ENCODE measurements at places on chromosomes 12 and 14. TPM values are rescaled to one million over a fixed set of nuclear protein-coding genes. Genes with fewer than 3 reads are reported as not detected.

Gene ARID4A
- 42.2 TPM for total RNA-seq

DNA sequence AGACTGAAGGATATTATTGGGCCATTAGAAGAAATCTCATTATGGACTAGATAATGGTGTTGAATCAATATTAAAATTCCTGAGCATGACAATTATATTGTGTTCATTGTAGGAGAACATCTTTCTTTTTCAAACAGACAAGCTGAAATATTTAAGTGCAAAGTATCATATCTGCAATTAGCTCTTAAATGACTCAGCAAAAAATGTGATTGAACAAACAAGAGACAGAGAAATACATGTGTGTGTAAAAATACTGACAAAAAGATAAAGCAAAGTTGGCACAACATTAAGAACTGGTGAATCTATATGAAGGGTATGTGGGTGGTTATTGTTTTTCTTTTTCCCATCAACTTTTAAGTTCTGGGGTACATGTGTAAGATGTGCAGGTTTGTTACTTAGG lies 9.5 kb downstream of the CEP290 start:
- DNase-seq = no peak

DNA sequence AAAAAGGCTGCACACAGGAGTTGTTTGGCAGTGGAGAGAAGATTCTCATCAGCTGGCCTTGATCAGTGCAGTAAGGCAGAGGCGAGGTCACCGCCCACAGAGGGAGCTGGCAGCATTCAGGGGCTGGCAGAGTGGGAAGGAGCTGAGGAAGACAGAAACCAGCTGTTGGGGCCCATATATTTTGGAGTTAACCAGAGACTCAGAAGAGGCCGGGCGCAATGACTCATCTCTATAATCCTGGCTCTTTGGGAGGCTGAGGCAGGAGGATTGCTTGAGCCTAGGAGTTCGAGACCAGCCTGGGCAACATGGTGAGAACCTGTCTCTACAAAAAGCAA lies 17.7 kb downstream of the SMCO2 start:
- DNase-seq = no peak

Gene CELA1
- not detected for total RNA-seq

- DNase-seq = no peak
Measured at GRCh38 chr12:132095520-132096409, 48.4 kb downstream of the DDX51 start.

- no peak for DNase-seq
Measured at GRCh38 chr12:34335819-34336262, 313.5 kb downstream of the ALG10 start.

DNA sequence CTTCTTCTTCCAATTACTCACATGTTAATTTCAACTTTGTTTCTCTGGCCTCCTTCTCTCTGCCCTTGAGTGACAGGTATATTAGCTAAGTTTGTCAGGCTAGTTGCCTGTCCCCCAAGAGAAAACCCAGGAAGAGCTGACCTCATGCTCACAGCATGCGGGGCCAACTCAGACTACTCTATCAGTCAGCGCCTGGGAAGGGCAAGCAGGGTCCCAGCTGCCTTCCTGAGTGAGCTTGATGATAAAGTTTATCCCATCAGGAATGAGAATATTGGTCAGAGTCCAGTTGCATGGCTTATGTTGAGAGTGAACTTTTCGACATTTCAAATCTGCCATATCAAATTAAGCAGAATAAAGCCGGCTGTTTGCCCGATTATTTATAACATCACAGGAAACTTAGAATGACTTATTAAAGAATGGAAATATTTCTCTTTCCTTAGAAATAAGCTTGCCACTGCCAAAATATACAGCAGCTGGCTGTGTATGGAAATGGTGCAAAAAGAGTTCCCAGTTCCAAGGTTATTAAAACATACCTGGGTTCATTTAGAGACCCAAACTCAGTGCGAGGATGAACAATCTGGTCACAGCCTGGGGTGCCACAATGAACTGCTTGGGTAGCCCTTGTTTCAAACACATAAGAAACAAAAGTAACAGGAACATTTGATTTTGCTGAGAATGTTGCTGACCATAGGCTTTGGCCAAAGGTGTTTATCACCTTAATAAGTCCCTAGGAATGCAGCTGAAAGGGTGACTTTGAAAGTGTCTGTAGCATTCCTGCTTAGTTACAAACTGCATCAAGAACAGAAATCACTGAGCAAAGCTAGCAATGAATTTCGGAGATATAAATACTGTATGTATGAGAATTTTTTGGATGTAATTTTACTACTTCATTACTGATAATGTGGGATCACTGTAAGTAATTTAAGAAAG lies 1553.8 kb upstream of the FLRT2 start:
- DNase-seq = no peak

Gene ING4
- total RNA-seq = 53.2 TPM

DNA sequence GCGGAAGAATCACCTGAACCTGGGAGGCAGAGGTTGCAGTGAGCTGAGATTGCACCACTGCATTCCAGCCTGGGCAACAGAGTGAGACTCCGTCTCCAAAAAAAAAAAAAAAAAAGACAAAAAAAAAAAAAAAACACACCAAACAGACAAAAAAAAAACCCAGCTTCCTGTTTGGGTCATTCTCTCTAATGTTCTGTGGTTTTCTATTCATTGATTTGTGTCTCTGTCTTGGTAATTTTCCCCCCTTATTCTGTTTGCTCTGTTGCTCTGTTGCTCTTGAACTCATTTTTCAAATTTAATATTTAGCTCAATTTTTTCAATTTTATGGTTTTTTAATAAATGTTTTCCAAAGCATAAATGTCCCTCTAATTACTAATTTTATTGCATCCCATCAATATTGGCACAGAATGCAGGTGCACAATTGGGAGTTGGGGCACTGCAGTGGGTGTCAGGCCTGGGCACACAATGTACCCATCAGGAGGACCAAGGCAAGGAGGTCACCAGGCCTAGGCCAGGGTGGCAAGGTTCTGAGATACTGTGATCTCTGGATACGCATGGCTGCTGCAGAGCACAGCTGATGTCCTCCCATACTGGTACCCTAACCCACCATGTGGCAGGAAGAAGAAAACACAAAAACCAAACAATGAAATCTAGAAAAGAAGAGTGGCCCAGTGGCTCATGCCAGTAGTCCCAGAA lies 8.0 kb upstream of the GNPTAB start:
- no peak for DNase-seq

GRCh38 chr12:664779-665092 lies 1.5 kb upstream of the NINJ2 start:
- no peak for DNase-seq

DNA sequence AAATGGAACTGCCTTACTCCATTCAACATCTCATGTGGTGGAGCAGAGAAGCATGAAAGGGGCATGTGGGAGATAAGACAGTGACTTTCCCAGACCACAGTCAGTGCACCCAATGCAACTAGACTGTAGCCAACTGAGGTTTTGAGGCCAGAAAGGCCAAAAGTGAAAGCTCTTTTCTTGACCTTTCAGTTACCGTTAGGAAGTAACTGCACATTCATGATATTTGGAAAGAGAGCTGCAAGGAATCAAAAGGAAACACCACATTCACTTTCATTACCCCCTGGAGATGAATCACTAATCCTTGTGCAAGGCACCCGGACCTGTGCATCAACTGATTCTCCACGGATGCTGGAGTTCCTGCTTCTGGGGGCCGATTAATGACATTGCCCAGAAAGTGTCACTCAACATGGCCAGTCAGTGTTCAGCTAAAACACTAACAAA lies 72.9 kb upstream of the ELK3 start:
- DNase-seq = no peak

Gene KRT73
- 24.7 TPM for total RNA-seq

DNA sequence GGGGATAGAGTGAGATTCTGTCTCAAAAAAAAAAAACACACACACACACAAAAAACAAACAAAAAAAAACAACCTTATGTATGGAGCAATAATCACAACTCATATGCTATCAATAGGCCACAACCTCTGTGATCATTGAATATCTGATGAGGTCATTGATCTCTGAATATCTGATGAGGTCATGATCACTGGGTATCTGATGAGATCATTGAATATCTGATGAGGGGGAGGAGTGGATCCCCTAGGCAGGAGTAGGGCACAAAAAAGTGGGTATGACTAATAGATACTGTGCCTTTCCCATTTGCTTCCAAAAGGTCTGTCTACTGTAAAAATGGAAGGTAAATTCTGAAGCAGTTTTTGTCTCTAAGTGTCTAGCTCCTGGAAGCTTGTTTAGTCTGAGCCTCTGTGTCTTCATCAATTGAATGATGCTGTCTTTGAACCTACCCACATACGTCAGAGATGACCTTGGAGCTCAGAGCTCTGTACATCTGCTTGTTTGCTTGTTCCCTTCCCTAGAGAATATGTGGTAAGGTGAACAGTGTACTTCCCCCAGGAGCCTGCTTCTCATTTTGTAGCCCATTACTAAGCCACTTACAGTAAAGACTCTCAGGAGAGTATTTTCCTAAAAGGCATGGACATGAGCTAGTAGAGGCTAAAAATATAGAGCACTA lies 13.6 kb downstream of the PAH start:
- DNase-seq = no peak

DNA sequence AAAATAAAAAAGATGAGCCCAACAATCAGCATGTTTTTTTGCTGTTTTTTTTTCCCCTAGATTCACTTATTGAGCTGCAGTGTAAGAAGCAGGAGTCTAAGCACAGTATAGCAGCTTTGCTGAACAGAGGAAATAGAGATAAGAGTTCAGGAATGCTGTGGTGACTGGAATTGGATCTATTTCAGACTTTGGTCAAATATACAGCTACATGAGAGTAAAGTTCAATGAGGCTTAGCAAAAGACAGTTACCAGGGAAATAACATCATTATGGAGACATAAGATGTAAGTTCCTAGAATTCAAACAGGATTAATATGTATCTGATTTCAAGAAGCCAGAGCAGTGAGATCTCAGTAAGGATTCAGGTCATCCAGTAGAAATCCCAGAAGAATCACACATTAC lies 613.0 kb downstream of the RPS29 start:
- DNase-seq = no peak

Gene C14orf180
- total RNA-seq = 3.9 TPM

Gene INHBE
- total RNA-seq = not detected

- DNase-seq = peak; percentile 27
Measured at GRCh38 chr12:51920046-51920445, 12.7 kb downstream of the ACVRL1 start.

DNA sequence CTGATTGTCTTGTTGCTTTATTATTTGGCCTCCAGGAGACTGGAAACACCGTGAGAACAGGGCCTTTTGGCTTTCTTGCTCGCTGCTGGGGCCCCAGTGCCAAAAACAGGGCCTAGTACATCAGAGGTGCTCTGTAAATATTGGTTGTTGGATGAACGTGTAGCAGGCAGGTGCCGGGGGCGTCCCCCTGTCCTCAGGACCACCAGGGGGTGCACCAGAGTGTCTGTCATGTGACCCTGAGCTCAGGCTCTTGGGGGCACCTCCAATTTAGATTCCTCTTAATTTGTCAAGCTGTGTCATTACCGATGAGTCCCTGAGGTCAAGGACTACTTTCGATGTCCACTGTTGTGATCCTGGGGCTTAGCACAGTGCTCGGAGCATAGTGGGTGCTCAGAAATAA lies 87.1 kb downstream of the ACACB start:
- no peak for DNase-seq

Gene NTN4
- total RNA-seq = 10.1 TPM

- DNase-seq = no peak
Measured at GRCh38 chr12:115199831-115200230, 515.9 kb upstream of the TBX3 start.

Gene BRAP
- total RNA-seq = 15.8 TPM

DNA sequence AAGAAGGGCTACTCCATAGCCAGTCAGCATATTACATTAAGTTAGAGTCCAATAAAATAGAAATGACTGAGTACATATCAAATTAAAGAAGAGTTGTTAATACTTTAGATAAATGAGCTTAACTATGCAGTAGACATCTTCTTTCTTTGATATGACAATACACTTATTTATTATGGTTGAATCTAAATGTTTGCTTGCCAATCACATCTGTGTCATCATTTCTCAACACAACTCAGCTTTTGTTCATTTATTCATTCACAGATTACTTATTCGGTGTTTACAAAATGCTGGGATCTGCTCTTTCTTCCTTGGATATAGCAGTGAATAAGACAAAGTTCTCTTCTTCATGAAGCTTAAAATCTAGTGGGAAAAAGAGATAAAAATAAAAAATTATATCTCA lies 614.6 kb upstream of the ATP2B1 start:
- no peak for DNase-seq

Gene AQP6
- not detected for total RNA-seq

- DNase-seq = no peak
Measured at GRCh38 chr12:69252033-69252432, 12.7 kb downstream of the CPSF6 start.

- no peak for DNase-seq
Measured at GRCh38 chr12:41745593-41745992, 399.1 kb downstream of the GXYLT1 start.

Gene WIF1
- 3.0 TPM for total RNA-seq

DNA sequence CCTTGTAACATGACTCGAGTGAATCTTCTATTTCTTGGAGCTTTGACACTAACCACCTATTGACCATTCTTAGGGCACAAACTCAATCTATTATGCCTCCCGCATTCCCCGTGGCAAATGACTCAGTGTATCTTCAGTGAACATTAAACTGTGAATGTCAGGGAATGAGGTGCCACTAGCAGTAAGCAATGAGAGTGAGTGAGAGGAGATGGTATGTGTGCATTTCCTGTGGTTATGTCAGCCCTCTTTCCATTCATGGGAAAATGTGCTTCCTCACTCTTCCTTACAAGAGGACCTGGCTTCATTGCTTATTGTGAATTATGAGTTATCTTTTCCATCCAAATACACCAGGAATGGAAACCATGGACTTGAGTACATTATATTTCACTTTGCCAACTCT lies 229.2 kb downstream of the EMP1 start:
- DNase-seq = no peak

- no peak for DNase-seq
Measured at GRCh38 chr14:52801014-52801712, 9.8 kb upstream of the GNPNAT1 start.

Gene NTF3
- 2.9 TPM for total RNA-seq

DNA sequence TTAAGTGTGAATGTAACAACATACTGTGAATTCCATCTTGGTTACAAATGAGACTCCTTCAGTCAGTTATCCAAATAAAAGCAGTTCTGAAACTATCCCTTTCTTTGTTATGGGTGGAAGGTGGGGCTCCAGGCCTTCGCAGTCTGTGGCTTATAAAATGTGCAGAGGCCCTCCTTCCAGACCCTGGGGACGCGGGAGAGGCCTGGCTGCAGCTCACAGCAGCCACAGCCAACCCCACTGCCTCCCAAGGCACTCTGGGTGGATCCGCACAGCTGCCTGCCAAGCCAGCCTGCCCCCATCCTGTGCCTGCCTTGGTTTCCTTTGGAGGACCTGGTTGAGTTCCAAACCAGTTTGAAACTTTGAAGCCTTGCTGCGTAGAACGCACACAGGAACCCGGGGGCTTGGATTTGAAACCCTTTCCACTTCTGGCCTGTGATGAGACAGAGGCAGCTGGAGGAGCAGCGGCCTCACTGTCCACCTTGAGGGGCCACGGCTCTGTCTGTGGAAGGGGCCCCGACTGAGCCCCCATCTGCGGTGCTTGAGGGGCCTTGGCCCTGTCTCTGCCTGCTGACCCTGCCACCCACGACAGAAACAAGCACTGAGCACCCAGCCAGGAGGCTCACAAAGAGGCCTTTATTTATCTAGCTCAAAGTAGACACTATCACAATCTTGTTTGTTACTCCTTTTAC lies 30.4 kb downstream of the CCNK start:
- no peak for DNase-seq

Gene HRK
- not detected for total RNA-seq
